Fibroblast of skin of scalp (primary cell): ENCODE measurements at places on chromosomes 7 and 10.

DNA sequence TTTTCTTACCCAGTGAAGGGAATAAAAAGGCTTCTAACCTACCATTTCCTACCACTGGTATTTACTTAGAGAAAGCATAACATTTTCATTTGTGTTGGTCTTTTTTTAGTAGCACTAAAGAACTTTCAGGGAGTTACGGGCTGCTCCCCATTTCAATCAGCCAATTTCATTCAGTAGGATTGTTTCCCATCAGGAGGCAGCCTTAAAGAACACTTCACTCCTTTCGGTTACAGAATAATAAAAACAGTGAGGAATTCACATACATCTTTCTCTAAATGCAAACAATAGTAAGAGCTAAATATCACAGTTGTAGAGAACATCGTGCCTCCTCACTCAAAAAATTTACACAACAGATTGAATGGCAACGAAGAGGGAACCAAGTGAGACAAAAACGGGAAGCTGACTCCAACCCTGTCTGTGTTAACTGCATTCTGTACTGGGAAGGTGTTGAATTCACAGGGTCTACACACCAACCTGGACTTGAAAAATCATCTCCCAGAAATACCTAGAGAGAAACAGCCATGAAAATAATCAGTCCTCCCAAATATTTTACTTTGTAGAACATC, 55.5 kb upstream of the ABLIM1 start:
- DNase-seq, result no peak

- DNase-seq, result no peak
Measured at GRCh38 chr10:108275895-108276685, 1111.6 kb upstream of the SORCS1 start.

DNA sequence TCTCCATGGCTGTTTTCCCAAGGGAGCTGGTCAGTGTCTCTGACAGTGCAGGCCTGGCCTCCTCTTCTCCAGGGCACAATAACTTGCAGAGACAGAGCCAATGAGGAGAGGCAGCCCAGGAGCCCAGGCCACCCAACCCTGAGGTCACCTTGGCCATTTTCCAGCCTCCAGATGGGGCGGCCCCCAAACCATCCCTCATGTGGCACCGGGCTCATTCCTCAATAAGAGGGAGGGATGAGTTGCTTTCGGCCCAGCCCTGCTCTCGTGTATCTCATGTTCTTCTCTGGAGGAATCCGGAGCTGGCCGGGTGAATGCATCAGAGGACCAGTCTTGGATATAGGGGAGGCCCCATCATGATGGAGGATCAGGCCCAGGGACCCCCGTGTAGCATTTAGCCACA, 98.9 kb downstream of the C10orf105 start:
- DNase-seq, result no peak

DNA sequence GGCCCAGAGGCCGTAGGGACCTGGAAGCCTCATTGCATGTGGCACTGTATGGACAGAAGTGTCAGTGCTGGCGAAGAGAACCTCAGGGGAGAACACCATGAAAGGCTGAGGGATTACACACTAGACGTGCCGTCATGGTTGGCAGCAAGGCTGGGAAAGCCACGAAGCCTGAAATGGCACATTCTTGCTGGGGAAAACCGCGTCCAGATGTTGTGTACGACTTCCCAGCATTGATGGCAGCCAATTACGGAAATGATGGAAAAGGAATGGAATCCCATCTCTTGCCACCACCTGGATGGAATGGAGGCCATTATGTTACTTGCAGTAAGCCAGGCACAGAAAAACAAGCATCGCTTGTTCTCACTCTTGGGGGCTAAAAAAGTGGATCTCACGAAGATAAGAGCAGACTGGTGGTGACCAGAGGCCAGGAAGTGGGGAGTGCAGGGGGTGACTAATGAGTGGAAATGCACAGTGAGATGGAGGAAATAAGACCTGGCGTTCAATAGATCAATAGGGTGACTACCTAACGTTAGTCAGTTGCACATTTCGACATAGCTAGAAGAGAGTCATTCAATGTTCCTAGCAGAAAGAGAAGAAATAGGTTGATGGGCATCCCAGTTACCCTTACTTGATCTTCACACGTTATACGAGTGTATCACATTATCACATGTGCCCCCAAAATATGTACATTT, 14.6 kb upstream of the PWWP2B start:
- peak; percentile 82 for DNase-seq

- DNase-seq, result no peak
Measured at GRCh38 chr10:15163253-15163828, 5.2 kb downstream of the NMT2 start.

DNA sequence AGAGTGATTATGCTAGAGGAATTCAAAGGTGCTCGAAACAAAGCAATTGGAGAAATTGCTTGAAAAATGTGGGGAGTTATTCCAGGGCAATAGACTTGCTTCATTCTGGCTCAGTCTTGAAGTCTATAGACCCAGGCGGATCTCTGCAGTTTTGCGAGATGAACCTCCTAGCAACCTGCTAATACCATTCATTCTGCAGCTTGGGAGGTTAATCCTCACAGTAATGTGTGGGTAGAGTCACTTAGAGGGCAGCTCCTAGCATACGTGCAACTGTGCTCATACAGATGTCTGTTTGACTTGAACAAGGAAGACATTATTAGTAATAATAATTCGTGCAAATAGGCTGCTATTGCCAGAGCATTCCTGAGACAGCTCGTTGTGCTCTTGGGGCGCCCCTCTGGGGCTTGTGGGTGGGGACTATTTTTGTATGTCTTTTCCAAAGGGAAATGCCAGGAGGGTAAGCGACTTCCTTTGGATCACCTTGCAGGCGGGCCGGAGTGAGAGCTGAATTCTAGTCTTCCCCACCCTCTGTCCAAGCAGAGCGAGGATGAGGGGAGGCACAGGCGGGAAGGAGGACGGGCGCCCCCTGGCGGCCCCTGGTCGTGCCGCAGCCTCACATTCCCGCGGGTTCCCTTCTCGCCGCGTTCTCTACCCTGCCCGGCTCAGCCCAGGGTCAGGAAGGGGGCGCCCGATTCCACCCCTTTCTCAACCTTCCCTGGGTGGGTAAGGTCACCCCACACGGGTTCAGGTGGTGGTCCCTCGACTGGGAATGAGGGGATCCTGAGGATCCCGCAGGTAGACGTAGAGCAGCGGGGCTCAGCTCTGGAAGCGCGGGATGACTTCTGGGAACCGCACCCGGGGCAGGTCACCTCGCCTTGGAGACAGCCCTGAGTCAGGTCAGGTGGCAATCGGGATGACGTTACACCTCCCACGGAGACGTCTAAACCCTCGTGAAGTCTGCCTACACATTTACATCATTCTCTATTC, 241.5 kb downstream of the PHTF2 start:
- peak; percentile 11 for DNase-seq

DNA sequence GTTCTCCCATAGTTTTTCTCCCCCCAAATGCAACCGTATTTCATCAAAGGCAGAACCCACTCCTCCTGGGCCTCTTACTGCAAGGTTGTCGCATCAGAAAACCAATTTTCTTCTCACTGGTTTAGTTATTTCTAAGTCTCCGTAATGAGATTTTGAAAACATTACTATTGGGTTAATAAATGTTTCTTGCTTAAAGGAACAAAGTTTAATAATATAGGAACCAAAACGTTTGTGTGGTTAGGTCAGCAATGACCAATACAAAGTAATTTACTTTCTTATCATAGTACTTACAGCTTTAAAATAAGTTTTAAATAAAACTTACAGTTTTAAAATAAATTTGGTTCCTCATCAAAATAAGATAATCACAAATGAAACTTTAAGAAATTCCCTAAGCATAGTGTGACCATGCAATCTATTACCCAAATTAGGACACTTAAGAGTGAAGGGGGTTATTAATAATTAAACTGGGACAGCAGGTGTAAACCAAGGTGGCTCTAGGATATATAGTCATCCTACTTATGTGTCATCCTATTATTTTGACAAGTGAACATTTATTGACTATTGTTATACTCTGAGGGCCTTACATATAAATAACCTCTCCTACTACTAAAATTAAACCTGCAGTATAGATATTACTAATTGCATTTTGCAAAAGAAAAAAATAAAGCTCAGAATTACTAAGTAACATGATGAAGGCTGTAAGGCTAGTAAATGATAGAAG, 415.4 kb upstream of the LRRN3 start:
- no peak for DNase-seq

DNA sequence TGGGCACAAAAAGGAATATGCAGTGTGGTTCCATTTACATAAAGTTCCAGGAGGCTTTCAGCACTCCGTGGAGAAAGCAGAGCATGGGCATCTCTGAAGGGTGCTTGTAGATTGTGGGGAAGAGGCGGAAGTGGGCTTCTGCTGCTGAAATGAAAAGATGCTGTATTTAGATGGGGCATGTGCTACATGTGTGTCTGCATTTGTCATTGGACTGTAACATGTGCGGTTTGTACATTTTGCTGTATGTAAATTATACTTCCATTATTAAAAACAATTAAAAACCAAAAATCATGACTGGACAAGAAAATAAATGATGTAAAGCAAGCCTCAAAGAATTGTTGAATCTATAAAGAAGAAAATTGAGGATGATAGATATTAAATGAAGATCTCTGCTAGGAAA, 334.0 kb downstream of the WDR37 start:
- no peak for DNase-seq

- no peak for DNase-seq
Measured at GRCh38 chr7:18806177-18806576, 310.6 kb downstream of the HDAC9 start.

DNA sequence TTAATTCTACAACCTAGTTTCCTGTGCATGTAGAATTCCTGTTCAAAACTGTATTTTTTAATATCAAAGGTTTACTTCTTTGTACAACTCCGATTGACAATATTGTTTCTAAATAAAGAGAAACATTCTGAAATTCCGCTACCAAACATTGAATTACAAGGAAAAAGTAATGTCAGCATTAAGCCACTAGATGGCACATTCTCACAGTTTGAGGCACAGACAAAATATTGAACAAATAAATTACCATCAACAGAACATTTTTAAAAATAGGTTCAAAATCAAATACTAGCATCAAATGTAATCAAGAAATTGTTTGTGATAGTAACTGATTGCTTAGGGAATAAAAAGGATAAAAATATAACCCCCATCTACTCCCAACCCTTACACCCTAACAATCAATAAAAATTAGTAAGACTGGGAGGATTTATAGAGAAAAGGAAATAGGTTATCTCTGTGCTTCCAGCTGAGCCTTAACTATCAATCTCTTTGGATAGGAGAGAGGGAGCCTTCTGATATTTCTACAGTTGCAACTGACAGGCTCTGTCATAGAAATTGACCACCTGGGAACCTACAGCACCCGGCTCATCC, 86.6 kb upstream of the C7orf33 start:
- DNase-seq, result peak; percentile 28

DNA sequence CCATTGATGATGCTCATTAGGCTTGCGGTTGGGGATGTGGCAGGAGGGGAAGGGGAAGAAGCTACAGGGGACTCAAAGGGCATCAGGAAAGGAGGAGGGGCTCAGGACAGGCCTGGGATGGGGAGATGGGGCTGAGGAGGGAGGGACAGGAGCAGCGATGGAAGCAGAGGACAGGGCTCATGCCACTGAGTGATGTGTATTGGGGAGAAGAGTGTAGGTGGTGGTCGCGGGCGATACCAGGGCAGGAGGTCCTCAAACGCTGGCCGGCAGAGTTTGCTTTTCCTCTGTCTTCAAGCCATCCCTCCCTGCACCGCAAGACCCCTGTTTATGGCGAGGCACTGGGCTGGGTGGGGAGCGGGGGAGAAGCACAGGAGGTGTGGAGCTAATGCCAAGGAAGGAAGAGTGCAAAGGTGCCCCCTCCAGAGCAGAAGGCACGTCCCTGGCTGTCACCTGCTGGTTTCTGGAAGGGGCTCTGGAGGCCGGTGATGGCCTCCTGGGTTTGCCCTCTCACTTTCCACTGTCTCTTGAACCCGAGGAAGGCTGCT, 134.7 kb downstream of the SVIL start:
- DNase-seq, result no peak

GRCh38 chr10:57664815-57665214, 602.9 kb downstream of the IPMK start:
- DNase-seq, result no peak

GRCh38 chr10:8296090-8296733, 241.7 kb downstream of the GATA3 start:
- no peak for DNase-seq
